ENCODE measurements at places on chromosomes 6 and 20.

DNA sequence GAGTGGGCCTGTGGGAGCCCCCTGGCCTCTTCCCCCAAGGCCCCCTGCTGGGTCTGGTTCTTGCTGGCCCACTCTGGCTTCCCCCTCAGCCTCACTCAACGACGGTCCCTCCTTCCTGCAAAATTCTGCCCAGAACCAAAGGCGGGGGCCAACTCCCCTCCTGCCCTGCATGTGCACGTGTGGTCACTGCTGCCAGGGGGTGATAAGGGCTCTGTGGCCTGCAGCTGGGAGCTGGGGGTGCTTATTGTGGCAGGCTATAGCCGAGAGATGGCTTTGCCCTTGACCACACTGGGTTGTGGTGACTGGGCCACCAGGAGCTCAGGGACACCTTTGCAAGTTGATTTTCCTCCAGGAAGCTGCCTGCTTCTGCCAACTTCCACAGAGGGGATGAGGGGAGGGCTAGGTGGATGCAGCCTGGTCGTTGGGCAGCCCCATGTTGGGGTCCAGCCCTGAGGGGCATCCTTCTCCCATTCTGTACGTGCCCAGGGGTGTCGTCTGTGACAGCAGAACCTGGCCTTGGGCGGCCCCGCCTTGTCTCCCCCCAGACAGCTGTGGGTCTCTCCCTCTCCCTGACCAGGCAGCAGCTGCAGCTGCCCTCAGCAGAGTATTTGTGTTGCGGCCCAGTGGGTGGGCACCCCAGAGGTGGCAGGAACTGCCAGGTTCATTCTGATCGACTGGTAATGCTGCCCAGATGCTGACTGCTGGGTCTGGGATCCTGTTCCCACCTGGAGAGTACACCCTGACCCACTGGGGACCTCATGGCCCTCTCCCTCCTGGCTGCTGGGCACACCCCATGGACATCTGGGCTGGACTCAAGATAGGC lies 5.6 kb downstream of the TCEA2 start:
- no peak for DNase-seq

- no peak for DNase-seq
Measured at GRCh38 chr6:91879386-91879995, 1292.6 kb upstream of the MAP3K7 start.

DNA sequence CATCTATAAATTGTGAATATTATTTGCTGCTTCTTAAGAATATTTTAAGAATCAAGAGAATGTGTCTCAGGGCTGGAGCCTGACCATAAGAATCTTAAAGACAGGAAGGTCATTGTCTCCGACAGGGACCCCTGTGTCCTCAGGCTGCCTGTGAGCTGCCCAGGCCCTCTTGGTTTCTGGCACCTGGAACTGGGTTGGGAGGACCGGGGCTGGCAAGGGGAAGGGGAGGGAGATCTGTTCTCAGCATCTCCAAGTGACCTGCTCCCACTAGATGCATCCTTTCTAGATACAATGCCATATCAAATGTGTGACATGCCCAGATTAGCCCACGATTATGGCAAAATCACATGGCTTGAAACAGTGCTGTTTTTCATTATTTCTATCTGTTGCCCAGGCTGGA lies 110.5 kb downstream of the SCML4 start:
- DNase-seq: no peak

DNA sequence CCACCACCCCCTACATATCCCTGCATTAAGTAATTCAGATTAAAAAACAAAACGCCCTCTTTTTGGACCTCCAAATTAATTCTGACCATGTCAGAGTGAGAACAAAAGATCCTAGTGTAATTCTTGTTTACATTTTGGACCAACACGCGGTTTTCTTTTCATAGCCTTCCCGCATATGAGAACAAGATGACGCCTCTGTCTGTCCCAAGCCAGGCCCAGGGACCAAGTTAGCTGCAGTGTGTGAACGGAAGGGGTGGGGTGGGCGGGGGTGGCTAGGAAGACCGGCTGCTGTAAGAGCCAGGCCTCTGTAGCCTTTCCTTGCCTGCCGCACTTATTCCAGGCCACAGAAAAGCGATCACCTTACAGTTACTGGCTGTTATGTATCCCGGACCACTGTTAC lies 68.0 kb downstream of the PLCG1 start:
- DNase-seq: no peak
